Foreskin keratinocyte (primary cell): ENCODE measurements at places on chromosomes 6 and 20.

DNA sequence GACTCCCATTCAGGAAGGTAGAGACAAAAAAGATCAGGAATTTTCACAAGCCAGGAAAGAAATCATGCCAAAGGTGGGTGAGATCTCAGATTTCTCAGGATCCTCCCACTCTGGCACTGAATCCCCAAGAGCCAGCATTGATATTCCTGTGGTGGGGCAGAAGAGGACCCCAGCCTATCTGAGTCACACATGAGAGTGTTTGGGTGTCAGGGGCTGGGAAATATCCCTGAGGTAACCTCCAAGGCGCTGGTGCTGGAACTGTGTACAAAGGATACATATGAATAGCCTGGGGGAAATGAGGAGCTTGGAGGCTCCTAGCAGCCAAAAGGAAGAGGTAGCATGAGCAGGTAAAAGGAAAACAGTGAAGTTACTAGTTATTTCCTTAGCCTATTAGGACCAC is 369.4 kb downstream of the BTBD9 start:
- DNase-seq: no peak

DNA sequence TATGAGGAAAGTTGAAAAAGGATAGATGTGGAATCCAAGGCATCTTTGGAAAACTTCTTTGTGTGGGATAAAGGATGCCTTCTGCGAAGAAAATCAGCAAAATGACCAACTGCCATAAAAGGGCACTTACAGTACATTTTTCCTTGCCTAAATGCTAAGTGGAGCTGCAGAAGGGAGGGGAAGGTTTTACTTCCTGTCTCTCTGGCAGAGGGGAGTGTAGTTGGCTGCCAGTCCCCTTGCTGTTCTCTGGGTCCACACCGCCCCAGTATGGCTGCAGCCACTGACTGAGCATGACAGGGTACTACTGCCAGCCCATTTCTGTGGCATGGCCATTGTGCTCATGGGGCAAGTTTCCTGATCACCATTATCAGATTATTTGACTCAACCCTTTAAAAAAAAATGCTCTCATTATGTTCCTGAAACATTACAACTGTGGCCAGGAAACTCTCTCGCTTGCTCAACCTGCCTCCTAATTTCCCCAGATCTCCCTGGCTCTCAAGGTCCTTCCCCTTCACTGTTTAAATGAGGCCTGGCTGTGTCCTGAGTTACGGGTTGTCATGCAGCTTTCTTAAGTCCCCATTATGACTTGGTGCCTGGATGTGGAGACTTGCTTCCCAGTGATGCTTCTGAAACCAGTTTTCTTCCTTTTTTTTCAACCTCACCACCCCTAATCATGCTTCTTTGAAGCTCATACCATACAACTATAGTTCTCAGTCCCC is 34.5 kb upstream of the FAM184A start:
- DNase-seq: no peak

DNA sequence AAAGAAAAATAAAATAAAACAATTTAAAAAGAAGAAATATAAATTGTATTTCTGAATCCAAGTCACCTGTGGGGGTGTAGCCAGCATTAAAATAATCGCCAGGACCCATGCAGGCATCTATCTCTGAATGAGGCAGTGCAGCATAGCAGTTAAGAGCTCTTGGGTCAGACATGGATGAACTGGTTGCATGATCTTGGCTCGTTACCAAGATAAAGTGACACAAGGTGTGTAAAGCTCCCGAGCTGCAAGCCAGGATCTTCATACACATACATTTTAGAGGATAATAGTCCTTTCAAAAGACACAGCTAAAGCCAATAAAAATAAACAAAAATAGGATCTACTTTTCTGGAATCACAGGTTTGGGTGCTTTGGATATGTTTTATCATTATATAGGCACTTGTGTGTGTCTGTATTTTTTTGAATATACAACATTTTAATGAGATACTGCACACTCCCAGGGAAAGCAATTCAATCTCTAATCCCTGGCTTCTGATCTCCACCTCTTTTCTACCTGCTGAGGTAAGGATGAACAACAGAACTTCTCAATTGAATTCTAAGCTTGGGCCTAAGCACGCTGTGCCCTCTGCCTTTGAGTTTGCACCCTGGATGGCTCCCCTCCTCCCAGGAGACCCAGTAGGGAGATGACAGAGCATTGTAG is 8.9 kb downstream of the TRIM10 start:
- DNase-seq: no peak

- DNase-seq: no peak
Measured at GRCh38 chr20:39050555-39050902, 88.4 kb downstream of the DHX35 start.

GRCh38 chr6:52788478-52788877 is 15.1 kb downstream of the GSTA1 start:
- no peak for DNase-seq

DNA sequence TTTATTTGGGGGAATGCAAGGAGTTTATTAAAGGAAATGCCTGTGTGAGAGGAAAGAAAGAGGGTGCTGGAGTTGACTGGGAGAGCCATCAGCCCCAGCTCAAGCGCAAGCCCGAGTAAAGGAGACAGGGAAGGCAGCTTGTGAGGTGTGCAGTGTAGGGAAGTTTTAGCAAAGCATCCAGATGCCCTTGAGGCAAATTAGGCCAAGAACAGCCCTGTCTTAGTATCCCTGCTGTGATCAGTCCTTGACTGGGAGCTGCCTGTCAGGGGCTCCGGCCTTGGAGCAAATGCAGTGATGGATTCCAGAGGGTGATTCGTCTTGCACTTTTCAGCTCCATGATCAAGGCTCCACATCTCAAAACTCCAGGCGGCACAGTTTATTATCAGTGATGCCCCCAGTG is 561.7 kb downstream of the KIF16B start:
- DNase-seq: no peak

DNA sequence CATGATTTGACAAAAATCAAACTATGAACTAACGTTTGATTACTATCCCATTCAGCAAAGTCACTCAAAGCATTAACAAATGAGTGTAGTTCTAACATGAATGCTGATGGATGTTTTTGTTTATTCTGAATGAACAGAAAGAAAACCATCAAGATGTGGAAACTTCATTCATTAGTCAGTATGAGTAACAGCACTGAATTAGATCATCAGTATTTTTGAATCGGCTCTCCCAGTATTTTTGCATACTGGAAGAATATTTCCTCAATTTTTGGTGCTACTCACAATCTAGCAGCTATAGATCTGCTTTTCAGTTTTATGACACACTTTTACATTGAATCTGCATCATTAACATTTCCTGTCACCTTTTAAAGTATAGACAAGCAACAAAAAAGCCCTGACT is 63.8 kb upstream of the CD83 start:
- DNase-seq: peak; percentile 58

GRCh38 chr20:32512047-32512385 is 73.1 kb downstream of the NOL4L start:
- no peak for DNase-seq

DNA sequence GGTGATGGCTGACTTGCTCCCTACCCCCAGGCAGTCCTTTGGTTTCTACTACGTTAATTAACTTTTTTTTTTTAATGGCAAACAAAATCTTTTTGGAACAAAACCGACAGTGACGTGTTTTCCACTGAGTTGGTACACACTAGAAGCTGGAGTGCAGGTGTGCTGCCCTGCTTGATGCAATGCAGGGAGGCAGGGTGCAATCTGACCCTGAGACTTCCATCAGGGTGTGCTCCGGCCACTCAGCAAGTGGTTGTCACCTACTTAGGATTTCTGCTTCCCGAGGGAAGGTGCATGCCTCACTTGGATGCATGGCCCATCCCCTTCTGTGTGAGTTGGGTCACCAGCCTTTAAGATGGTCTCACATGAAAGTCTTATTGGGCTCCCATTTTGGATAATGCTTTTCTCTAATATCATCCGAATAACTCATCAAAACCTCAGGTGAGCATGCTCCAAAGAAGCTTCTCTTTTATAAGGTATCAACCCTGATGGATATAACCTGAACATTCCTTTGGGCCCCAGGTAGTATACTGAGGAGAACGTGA is 14.0 kb downstream of the RREB1 start:
- DNase-seq: no peak
